ENCODE measurements at places on chromosomes 1 and 21.
A peak's percentile ranks its signal among the peaks of the same experiment; 100 is the strongest.

- DNase-seq: no peak
Observed at GRCh38 chr1:15843826-15844572, 3.5 kb upstream of the SPEN start.

GRCh38 chr1:240998024-240998423 is 359.0 kb downstream of the RGS7 start:
- no peak for DNase-seq

DNA sequence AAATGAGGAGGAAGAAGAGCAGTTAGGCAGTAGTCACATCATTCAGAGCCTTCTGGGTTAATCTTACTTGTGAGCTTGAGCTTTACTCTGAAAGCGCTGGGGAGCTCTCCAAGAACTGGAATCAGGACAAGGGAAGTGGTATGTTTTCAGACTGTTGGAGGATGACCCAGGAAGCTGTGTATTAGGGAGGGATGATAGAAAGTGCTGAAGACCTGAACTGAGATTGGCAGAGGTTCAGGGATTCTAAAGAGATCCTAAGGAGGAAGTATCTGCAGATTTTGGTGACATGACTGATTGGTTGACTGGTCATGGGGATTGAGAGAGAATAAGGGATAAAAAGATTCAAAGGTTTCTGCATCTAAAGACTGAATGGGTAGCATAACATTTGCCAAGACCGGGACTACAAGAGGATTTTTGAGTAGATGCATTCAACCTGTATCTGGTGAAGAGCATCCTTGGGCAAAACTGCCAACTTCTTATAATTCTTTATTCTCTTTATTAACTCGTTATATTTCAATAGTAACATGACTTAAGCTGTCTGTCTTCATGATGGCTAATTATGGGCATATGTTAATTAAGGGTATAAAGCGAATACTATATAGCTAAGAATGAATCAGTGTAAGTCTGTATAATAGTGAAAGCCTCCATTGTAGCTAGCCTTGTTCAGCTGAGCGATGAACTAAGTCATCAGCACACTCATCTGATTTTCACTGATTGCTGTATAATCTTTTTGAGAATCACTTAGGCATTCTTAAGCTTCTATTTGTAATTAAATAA is 41.8 kb downstream of the XCL1 start:
- DNase-seq: no peak

- DNase-seq: no peak
Observed at GRCh38 chr1:182146286-182146685, 84.8 kb upstream of the ZNF648 start.

GRCh38 chr1:108828074-108828961 is 28.6 kb downstream of the AKNAD1 start:
- peak; percentile 70 for DNase-seq

- no peak for DNase-seq
Observed at GRCh38 chr1:151815716-151816327, 10.6 kb upstream of the LINGO4 start.

GRCh38 chr1:177256153-177257075 is 85.7 kb downstream of the BRINP2 start:
- no peak for DNase-seq

DNA sequence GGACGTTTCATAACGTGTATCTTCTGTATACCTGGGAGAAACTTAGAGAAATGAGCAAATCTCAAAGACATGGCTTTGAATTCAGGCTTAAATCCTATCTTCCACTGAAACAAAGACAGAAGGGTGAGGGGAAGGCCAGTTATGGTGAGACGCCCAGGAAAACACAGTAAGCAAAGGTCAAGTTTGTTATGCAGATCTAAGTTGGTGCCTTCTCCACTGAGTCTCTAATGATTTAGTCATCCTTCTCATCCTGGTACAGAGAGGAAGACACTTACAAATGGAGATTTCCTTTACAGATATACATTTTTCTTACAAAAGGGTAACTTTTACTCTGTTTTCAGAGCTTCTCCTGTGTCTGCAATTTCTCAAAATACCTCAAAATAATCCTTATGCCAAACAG is 64.4 kb downstream of the MAP3K7CL start:
- DNase-seq: no peak

DNA sequence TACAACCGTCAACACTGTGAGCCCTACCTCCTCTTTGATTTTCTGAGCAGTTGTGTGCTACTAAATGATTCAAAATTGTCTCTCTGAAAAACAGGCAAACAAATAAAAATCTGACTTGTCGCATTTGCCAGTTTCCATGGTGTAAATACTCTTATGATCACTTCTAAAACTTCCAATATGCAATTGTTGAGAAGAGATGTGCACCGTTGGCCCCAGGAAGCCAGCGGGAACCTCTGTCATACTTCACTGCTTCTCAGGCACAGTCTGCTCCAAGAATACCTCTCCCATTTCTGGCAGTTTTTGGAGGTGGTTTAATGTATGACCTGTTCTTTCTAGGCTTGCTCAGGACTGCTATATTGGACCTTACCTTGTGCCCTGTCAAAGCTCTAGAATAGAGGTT is 196.0 kb upstream of the NCAM2 start:
- DNase-seq: no peak

GRCh38 chr1:43930949-43931275 is 2.7 kb upstream of the ARTN start:
- DNase-seq: no peak

DNA sequence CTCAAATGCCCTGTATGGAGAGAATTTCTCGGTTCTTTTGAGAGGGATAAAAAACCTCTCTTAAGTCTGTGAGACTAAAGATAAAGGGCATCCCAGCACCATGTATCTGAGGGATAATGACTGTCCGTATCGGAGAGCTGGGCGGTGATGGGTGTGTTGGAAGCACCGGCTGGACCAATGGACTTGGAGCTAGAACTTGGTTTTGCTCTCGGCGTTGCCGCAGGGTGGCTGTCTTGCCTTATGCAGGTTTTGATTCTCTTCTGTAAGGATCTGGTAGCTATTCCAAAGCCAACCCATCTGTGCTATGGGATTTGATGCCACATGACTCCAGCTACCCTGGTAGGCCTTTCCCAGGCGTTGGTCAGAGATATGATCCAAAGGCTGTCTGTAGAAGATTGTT is 348.8 kb downstream of the KIF26B start:
- DNase-seq: no peak

DNA sequence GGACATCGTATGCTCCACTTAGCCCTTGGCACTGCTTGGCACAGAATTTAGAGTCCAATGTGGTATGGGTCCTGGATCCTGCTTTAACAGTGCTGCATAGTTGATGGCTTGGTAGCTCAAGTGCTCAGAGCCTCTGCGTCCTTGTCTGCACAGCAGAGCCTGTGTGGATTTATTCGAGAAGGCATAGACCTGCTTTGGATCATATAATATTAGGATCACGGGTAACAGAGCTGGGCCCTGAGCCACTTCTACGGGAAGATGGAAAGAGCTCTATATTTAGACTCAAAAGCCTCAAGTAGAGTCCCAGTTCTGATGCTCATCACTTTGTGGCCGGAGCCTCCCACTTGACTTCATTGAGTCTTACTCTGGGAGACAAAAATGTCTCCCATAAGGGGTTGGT is 164.4 kb upstream of the EDN2 start:
- DNase-seq: no peak

DNA sequence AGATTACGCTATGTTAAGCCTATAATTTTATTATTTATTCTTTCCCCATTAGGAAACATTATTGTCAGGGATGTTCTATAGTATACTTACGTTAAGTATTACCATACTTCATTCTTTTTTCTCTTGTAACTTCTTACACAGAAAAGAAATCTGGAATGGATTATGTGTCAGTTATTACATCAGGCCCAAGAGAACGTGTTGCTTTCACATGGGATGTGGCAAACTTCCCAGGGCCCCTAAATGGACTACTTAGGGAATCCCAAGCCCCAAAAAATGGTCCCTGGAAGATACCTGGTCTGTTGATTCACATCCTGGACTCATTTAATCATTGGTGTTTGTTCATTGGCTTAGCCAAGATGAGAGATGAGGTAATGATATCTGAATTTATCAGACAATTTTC is 249.8 kb downstream of the NRIP1 start:
- DNase-seq: no peak

DNA sequence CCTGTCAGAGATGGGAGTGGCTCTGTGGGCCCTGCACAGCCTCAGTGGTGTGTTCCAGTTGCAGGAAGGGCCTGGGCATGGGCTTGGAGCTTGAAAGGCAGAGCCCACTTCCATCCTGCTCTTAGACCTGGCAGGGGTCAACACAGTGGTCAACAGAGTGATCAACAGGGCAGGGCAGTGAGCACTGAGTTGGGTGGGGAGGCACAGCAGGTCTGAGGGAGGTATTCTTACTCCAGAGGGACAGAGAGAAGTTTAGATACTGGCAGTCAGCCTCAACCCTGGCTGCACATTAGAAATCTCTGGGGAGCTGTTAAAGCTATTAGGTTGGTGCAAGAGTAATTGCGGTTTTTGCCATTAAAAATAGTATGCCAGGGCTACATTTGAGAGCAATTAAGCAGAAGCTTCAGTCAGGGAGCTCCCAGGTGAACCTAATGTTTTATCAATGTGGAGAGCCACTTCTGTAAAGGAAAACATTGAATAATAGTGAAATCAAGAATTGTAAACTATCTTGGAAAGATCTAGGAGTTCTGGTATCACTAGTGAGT is 37.7 kb downstream of the SH3BGR start:
- DNase-seq: no peak

GRCh38 chr21:43925609-43926008 is 60.6 kb downstream of the AGPAT3 start:
- DNase-seq: no peak

- no peak for DNase-seq
Observed at GRCh38 chr1:173639102-173639501, 4.0 kb downstream of the TEX50 start.

- DNase-seq: no peak
Observed at GRCh38 chr21:40250514-40251294, 383.5 kb downstream of the PCP4 start.

- DNase-seq: no peak
Observed at GRCh38 chr1:67672260-67672803, 12.7 kb upstream of the GADD45A start.

DNA sequence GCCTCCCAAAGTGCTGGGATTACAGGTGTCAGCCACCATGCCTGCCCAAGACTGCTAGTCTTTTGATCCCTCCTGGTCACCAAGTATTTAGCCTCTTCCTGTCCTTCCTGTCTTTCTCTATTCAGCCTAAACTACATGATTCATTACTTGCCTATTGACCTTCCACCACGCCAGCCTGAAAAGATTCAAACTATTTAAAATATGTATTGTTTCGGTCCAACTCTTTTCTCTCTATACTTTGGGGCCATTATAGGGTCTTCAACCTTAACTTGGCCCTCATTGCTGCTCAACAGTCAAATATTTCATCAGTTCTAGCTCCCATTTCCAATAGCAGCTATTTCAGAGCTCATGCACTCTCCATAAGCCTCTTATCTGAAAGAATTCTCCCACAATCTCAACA is 153.0 kb downstream of the TNFSF18 start:
- no peak for DNase-seq
